ENCODE measurements at places on chromosomes 1 and 21. TPM values are rescaled to one million over a fixed set of nuclear protein-coding genes. Genes with fewer than 3 reads are reported as not detected.

DNA sequence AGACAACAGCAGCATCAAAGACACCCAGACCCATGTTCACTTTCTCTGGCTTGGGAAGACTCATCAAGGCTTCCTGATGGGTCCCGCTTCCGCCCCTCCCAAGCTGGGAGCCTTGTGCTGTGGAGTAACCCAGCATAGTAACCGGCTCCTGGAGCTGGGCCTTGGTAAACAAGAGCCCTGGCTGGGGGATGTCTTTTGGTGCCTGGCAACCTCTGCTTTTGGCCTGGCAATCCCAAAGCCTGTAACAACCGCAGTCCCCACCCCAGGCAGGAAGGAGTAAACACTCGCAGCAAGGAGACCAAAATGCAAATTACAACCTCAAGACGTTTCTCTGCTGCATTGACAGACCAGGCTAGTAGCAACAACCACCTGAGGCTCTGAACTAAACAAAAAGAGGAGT is 16.9 kb upstream of the THRAP3 start:
- no peak for DNase-seq

DNA sequence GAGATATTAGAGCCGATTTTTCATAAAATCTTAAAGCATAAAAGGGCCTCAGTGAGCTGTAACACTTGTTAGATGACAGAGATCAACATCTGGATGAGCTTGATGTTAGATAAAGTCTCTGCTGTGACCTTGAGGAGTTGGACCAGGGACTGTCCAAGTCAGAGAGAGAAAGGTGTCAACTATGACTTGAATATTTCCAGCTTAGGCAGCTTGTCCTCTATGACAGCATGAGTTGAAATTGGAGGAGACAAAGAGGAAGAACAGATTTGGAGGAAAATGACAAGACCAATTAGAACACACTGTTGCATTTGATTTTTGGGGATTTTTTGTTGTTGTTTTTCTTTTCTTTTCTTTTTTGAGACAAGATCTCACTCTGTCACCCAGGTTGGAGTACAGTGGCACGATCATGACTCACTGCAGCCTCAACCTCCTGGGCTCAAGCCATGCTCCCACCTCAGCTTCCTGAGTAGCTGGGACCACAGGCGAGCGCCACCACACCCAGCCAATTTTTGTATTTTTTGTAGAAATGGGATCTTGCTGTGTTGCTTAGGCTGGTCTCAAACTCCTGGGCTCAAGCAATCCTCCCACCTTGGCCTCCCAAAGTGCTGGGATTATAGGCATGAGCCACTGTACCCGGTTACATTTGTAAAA is 35.3 kb upstream of the CLIC4 start:
- DNase-seq, result no peak

GRCh38 chr1:151008244-151009205 is at the start of gene PRUNE1:
PRUNE1 (plus strand) TSS chr1:151008449; CDS start chr1:151008633, 184 bp downstream.
- peak; percentile 95 for DNase-seq

DNA sequence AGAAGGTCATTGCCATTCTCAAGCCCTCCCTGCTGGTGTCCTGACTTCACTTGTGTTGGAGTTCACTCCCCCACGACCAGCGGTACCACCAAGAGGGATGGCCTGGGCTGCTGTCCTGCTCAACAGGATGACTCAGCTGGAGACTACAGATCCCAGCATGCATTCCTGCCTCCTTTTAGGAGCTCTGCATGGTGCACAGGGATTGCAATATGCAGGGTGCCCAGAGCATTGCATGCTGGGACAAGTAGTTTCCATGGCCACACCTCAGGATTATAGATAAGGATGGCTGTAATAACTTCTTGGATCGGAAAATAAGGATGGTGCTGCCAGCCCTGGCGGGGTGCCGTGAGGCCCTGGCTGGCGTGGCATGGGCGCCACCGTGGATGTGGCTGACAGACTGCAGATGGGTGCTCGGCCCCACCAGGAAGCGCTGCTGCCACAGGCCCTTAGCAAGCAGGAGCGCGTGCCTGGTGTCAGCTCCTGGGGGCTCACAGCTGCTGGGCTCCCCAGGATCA is 150.0 kb downstream of the CASZ1 start:
- DNase-seq, result no peak

DNA sequence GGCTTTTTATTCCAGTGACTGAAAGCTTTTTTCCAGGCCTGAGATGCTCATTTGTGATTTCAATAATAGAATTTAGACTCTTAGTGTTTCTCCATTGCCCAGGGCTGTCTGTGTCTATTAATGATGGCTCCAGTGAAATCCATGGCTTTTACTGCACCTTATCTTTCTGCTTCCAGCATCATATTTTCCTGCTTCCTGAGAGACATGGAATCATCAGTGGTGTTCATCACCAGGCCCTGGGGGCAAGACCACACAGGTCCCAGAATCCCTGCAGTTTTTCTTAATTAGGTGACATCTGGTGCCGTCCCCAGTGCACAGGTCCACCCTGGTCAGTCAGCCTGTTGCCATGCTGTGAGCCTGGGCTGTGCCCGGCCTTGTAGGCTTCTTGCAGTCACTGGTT is 15.5 kb downstream of the NT5C1A start:
- no peak for DNase-seq

Gene RGSL1
- polyA plus RNA-seq, result not detected

Gene PRDM16
- 14.6 TPM for polyA plus RNA-seq

Gene SLC6A9
- 7.2 TPM for polyA plus RNA-seq
